ENCODE measurements at places on chromosomes 5 and 9. TPM values are rescaled to one million over a fixed set of nuclear protein-coding genes. Genes with fewer than 3 reads are reported as not detected.
A peak's percentile ranks its signal among the peaks of the same experiment; 100 is the strongest.

GRCh38 chr5:115068239-115069086, 101.2 kb downstream of the TRIM36 start:
- DNase-seq = no peak
- H3K4me3 ChIP-seq = peak overlapping the region; percentile 8
- no peaks in the 10 kb centered on the region for H3K27me3 ChIP-seq

OR1N1 gene
- total RNA-seq = not detected

GRCh38 chr5:135085133-135085935, 51.3 kb upstream of the PITX1 start:
- no peak for DNase-seq
- H3K4me1 ChIP-seq = no peaks in the 10 kb centered on the region
- no peak overlapping the region for H3K27ac ChIP-seq
- H3K4me3 ChIP-seq = no peak overlapping the region
- peaks cover 16% of the 10 kb centered on the region for H3K27me3 ChIP-seq

ARID3C gene
- not detected for total RNA-seq

GRCh38 chr9:129436751-129437625, 183.9 kb downstream of the C9orf50 start:
- H3K27ac ChIP-seq = peak overlapping the region; percentile 58
- peak overlapping the region; percentile 57 for H3K4me3 ChIP-seq
- peak; percentile 74 for DNase-seq
- H3K27me3 ChIP-seq = peaks cover 12% of the 10 kb centered on the region
- no peaks in the 10 kb centered on the region for H3K36me3 ChIP-seq
- peaks cover 21% of the 10 kb centered on the region for H3K4me1 ChIP-seq

Measured in lower lobe of right lung (tissue), 2 donors.